ENCODE measurements at places on chromosomes 2 and 18. TPM values are rescaled to one million over a fixed set of nuclear protein-coding genes. Genes with fewer than 3 reads are reported as not detected.

Gene TRIM43
- not detected for total RNA-seq

DNA sequence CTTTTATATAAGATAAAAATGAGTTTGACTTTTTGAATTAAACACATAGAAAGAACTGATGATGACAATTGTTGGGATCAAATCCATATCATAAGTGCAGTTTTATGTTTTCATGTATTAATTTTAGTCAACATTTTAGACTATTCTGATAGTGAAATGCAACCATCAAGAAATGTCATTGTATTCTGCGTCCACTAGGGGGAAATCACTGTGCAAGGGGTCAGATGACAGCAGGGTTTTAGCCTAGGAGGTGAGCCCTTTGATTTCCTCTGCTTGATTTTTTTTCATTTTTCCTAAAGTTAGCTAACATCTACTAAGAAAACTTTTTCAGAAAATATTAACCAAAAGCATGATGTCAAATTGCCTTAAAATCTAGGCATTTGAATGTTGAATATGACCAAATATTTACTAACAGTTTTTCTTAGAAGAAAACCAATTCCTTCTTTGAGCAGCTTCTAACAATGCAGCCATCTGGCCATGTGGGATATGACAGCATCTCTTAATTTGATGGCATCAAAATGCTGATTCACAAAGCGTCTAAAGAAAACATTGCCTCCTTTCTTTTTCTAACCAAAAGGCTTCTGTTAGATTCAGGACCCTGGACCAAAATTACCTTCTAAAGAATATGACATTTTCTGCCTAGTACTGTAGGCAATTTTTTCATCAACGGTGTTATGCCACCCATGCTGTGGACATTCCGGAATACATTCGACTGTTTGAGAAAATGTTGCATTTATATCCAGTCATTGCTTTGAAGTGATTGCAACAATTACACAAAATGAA, 141.5 kb downstream of the SPHKAP start:
- DNase-seq = peak; percentile 36

GRCh38 chr2:239186516-239187357, 214.1 kb downstream of the HDAC4 start:
- no peak for DNase-seq

DNA sequence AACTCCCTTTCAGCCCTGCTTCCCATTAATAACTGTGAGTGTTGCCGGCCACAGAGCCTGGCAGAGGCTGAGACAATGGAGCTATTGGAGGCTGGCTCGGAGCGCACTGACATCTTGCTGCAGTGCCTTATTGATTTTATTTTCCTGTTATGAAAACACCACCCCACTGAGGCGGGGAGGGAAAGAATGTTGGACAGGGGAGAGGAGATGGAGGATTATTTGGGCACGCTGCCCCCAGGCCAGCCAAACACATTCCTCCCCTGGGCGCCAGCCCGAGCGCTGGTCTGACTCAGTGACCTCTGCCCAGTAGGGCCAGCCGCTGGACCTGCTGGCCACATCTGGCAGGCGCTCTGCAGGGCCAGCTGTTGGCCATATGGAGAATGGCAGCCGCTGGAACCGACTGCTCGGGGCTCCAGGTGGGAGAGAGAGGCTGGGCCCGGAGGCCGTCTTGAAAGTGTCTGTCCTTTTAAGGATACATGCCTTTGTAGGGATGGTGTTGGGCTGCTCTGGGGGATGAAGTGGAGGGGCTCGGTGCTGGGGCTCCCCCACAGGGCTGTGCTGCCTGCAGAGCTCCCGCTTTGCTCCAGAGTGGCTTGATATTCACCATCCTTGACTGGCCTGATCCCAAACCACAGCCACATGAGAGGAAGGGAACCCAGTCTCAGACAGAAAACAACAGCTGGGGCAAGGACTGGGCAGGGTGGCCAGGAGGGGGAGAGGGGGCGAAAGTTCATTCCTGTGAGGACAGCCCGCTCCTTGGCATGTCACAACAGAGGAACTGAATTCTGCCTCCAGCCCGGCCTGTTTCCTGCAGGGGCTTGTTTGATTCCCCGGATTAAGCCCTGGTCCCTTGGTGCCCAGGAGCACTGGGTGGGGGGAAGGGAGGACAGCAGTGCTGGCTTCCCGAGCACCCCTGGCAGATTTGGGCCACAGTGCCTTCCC, 179.0 kb downstream of the KLHL29 start:
- peak; percentile 89 for DNase-seq

DNA sequence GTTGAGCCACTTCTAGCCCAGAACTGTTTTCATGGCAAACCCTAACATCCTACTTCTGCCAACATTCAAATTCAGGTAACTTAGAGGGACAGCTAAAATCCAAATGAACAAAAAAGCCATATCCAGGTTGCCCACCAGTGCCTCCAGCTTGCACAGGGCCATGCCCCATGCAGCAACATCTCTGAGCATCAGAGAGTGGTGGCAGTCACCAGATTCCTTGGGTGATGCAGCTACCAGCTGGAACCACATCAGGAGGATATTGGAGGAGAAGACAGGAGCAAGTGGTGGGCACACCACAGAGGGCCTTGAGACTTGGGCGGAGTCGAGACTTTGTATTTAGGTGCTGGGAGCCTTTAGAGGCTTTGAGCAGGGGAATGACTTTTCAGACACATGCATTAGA, 50.5 kb downstream of the SDC1 start:
- DNase-seq = no peak

DNA sequence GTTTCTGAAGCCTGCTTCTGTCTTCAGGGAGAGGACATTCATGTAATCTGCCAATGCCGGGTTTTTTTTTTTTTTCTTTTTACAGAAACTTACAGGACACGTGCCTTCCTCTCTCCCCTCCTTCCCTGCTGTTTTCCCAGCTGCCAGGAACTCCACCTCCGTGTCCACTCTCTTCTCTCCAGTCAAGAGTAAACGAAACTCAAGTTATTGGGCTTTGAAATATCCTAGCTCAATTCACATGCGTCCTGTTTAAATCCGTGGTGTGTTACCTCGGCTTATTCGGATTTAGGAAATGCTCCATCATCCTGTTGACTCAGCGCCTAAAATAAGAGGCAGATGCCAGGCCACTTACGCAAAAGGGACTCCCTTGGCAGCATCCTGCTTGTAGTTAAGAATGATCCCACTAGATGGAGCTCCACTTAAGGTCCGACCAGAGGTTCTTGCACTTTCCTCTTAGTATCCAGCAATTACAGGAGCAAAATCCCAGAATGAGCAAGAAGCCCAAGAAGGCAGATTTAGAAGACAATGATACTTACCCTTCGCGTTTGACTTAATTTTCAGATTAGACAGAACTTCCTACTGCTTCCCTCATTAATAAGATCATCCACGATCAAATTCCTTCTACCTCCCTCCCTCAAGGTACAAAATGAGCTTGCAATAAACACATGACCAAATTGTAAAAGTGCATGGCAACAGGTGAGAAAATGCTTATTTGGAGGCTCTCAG, 97.2 kb upstream of the ZCCHC2 start:
- DNase-seq = peak; percentile 95

GRCh38 chr2:205138735-205139134, 543.6 kb upstream of the NRP2 start:
- no peak for DNase-seq

Measured in M059J (cell line).